Smooth muscle cell of bladder (primary cell): ENCODE measurements at places on chromosomes 4 and X. TPM values are rescaled to one million over a fixed set of nuclear protein-coding genes. Genes with fewer than 3 reads are reported as not detected.

The TMEM150C gene
- total RNA-seq, result 0.65 and 2.7 TPM in 2 replicates

The XAGE2 gene
- total RNA-seq, result not detected in 2 replicates

The SOD3 gene
- 12.2 and 19.9 TPM in 2 replicates for total RNA-seq

The TMEM128 gene
- 28.4 and 30.3 TPM in 2 replicates for total RNA-seq

The SOX3 gene
- total RNA-seq, result not detected in 2 replicates
